ENCODE measurements at places on chromosomes 5 and 9.
A peak's percentile ranks its signal among the peaks of the same experiment; 100 is the strongest.

GRCh38 chr5:6712577-6713273, 507 bp upstream of the TENT4A start:
- DNase-seq = no peak

GRCh38 chr5:74493411-74493810, 147.1 kb downstream of the ENC1 start:
- no peak for DNase-seq

DNA sequence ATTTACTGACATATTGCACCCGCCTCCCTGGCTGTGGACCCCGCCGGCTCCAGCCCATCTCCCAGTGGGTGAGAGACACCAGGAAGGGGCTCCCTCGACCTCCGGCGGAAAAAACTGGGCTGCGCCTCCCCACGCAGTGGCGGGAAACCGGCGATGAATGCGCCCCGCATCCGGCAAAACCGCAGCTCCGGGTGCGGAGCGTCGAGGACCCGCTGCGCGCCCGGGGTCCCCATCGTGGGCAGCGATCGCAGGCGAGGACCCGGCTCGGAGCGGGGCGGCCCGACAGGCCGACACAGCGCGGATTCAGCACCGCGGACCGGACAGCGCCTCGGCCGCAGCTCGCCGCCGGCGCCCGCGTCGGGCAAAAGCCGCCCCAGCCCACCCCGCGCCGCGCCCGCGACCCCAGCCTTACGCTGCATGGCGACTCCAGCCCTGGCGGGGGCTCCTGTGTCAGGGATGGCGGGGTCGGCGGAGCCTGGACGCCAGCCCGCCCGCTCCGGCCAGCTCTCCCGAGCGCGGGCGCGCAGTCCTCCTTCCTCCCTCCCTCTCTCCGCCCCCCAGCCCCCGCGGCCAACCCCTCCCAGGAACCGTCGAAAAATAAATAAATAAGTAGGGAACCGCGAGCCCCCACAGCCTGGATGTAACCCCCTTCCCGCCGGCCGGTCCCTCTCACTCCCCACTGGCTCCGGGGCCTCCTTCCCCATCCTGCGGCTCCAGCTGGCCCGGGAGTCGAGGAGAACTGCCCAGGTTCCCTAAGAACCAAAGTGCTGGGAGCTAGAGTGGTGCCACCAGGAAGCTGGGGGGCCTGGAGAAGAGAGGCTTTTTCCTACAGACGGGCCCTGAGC, 3.1 kb downstream of the LHX3 start:
- peak; percentile 81 for DNase-seq

DNA sequence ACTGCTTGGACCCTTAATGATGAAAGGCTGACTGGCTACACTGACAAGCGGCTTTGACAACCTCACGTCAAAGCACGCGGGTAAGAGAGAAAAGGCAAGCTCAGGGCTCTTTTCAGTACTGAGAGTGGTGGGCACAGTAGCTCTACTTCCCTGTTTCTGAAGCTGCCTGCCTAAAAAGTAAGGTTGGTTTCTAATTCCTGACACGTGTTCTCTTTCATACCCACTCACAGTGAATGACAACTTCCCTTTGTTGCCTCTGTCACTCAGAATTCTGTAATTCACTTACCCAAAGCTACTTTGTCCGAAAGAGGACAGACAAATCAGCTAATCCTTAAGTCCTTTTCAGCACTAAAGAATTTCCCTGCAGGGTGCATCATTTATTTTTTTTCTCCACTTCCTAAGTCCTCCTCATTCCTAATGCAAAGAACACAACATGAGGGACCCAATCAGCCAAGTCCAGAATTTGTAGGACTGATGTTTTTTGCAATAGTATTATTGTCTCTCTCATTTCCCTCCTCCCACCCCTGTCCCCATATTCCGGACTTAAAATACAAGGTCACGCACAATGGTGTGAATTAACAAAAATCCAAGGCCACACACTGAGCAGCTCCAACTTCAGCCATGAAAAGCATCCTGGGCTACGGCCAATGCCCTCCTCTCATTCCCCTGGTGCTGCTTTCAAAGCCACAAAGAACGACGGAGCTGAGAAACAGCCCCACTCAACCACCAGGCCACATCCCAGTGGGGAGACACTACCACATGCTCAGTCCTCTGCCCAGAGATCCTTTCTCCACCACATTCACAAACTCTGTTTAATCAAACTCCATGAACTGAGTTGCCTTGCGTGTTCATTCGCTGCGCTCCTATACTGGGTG, 221.0 kb downstream of the TSSK1B start:
- DNase-seq = no peak

DNA sequence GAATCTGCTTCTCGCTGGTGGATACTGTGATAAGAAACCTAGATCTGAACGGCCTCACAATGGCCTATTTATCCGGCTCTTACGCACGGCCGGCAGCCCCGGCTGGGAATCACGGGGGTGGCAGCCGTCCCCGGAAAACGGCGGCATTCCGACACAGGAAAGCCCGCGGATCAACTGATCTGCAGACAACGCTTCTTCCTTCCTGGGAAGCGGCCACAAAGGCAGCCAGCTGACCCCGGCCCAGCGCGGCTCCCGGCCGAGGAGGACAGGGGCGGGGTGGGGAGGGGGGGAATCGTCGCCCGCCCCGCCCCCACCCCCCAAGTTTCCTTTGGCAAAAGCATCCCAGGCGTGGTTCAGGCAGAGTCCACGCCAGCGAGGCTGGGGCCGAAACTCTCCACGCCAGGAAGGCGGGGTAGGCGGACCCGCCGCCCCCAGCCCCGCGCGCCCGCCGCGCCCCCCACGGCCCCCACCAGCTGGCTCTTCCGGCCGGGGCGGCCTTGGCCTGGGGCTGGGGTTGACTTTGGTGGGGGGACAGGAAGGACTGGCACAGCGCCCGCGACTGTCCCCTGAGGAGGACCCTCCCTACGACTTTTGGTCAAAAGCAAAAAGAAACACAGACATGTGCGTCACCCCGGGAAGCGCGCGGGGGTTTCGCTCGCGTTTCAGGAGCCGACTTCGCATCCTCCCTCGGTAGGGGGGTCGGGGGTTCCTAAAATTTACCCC, 247.7 kb upstream of the ANKRD55 start:
- DNase-seq = peak; percentile 69

DNA sequence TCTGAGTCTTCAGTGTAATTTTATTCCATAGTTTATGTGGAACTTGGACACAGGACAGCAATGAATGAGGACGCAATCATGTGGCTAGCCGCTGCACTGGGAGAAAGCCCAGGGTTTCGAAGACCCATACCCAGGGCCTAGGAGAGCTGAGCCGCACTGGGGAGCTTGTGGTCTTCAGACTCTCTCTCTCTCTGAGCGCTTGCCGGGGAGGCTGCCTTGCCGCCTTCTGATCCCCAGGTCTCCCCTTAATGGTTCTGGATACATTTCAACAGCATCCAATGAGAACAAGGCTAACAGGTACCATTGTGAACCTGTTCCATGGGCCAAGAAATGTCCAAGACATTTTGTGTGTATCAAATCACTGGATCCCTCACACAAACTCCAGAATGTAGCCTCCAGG, 383.4 kb downstream of the ICE1 start:
- DNase-seq = no peak

GRCh38 chr5:101153526-101153925, 250.4 kb upstream of the ST8SIA4 start:
- DNase-seq = no peak

DNA sequence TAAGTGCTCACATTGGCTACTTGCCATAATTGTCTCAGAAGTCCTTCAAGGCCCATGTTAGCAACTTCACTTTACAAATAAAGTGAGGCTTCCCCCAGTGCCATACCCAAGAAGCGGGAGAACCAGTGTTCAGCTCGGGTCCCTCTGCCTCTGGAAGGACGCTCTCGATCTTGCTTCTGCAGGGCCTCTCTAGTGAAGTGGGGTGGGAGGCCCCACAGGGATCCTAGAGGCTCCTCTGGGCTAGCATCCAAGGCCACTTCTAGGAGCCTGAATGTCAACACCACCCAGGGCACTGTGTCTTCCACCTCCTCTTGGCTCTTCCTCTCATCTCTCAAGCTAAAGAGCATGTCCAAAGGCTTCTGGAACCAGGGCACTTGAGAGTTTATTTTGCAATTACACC, 282.5 kb downstream of the GADD45G start:
- no peak for DNase-seq

DNA sequence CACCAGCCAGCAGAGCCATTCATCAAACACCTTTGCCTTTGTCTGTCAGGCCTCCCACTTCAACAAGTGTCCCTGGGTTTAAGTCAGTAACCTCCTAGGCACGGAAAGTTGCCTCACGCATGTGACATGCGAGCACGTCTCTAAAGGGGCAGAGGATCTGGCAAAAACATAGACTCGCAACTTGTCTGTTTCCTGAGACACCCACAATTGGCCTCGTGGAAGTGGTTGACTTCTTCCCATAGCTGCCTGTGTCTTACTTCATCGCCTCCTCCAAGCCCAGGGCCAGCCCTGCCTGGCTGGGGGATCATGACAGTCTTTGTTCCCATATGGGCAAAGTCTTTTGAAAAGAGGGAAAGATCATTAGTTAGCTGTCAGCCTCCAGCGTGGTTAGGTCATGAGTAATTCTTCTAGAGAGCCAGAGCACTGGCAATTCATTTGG, 35.5 kb upstream of the GLRX start:
- peak; percentile 78 for DNase-seq

DNA sequence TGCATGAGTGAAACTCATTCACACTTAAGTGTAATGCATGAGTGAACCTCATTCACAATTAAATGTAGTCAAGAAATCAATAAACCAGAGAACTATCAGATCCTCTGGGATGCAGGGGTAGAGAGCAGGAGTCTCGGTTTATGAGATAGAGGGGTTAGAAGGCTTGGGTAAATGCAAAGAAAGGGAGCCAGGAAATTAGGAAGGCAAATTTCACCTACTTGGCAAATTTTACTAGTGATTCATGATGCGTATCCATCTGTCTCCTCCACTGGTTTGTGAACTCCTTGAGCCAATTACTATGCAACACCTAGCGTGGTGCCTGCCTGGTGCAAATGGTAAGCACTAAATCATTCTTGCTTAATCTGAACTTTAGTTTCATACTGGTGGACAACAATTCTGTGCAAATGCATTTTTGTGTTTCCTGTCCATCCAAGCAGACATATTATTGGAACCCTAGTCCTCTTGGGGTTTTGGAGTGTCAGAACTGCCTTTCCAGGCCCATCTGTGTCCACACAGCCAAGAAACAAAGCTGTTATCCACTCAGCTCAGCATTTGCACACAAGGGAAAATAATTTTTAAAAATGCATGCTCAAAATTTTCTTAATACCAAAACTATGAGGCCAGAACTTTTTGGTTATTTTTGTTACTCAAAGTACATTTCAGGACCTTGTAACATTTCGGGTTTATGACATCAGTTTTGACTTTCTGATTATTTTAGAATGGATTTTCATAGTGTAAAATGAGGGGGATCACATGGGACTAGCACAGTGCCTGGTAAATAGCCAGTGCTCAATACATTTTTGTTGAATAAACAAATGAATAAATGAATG, 5.2 kb downstream of the HAPLN1 start:
- no peak for DNase-seq

DNA sequence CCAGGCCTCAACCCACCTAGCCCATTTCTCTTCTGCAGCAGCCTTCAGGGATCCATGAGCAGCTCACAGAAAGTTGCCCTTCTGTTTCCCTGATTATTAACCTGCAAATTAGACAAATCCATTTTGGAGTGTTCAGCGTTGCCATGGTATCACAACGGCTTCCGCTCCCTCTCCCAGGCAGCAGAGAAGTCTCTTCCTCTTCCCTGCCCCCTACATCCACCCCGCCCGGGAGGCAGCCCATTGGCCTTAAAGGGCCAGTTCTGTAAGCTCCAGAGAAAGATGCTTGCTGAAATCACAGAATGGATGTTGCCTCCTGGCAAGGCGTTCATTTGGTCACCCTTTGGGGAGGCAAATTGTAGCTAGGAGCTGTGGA, 47.7 kb upstream of the BOD1 start:
- no peak for DNase-seq

GRCh38 chr5:2306711-2307110, 424.0 kb upstream of the IRX4 start:
- no peak for DNase-seq

GRCh38 chr5:143302341-143303045, 101.0 kb downstream of the NR3C1 start:
- no peak for DNase-seq

DNA sequence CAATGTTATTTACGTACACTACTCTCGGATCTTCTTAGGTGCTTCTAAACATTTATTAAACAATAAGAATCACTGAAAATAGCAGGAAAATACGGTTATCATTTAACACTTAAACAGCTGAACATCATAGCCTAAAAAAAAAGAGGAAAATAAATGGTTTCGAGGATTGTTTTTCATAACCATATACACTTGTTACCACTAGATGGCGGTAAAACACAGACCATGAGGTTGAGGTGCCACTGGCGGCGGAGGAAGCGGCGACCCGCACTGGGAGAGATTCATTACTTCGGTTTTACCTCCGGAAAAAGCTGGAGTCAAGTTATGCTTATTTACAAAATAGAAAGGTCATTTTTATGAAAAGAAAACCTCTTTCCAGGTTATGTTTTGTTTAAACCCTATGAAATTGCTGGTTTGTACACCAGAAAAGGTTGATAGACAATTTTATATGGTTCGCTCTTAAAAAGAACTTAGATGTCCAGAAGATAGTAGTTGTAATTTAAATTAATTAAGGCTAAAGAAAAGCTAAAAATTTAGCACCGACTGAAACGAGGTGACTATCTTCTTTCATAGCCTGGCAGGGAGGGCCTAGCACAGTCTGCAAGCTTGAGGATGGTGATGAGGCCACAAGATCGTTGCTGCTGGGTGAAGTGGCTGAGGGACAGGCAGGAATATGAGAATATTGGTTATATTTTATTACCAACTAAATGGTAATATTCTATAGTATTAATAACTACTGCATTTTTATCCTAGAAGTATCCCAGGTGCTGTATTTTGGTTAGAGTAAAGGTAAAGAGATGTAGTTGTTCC, 605.7 kb downstream of the RAB3C start:
- DNase-seq = peak; percentile 62

GRCh38 chr5:176854164-176854563, 43.8 kb downstream of the UNC5A start:
- DNase-seq = no peak

DNA sequence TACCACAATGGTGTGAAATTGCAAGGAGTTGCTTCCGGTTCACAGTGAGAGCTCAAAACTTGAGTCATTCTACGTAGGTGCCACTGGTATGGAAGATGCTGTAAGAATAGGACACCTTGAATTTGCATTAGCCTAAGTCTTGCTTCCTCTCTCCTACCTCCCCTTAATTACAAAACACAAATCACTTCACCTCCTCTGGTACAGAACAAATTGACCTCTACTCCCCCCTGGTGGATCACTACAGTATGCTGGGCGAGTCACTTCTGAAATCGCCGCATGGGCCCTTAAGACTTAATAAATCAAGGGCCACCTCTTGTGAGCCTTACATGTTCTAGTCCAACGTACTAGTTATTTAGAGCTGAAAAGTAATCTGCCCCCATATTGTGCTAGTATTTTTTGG, 145.3 kb upstream of the SMARCA2 start:
- DNase-seq = no peak

- no peak for DNase-seq
Measured at GRCh38 chr9:121651008-121651294, 483 bp upstream of the DAB2IP start.
